ENCODE measurements at places on chromosomes 5 and 9.

DNA sequence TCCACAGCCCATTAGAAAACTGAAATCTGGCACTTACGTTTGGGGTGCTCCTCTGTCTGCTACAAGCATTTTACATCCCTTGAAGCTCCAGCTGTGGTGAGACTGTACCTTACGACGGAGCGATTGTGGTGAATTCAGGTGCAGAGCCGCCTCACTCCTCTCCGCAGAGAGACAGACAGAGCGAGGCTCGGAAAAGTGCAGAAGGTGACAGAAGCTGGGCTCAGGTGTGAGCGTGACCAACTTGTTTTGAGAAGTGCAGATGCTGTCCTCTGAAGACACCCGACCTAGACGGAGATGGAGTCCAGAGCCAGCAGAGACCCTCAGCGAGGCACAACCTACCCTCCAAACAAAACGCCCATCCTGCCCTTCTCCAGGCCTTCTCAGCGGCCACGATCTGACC lies 196.5 kb downstream of the MED10 start:
- no peak for DNase-seq

DNA sequence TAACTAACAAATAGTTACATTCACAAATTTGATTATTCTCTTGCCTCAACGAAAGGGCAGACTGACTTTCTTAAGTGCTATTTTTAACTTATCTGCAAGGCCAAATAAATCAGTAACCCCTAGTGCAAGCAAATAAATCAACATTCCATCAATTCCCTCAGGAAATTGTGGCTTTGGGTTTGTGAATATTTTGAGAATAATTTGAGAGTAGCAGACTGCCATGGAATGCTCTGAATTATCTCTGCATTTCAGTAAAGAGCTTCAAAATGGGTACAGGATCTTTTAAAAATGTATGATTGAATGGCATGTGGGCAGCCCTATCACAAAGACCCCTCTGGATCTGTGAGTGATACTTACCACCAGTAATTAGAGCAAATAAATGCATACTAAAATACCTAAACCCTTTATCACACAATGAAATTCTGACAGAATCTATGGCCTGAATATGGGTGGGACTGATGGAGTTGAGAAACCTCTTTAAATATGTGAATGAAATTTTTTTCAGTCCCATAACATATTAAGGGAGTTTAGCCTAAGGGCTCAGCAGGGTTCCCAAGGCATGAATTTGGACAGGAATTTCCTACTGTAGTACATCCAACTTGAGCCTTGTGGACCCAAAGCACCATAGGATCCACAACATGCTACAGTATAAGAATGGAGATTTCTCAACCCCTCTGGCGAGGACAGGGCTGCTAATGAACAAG lies 92.5 kb upstream of the ITGA2 start:
- peak; percentile 96 for DNase-seq

DNA sequence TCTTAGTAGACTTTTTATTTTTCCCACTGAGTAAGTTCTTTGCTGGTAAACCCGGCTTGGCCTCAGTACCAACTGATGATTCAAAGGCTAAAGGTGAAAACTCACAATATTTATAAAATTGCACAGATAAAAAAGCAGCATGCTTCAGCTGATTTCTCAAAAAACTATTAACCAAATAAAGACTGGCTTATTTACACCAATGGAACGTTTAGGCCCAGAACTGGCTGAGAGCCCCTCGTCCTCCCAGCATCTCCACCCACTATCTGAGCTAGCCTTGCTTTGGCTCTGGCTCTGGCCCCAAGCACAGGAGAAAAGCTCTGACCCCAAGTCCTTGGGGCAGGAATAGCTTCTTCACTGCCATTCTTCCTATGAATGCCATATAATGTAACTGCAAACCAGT lies 68.5 kb downstream of the SPTLC1 start:
- no peak for DNase-seq

DNA sequence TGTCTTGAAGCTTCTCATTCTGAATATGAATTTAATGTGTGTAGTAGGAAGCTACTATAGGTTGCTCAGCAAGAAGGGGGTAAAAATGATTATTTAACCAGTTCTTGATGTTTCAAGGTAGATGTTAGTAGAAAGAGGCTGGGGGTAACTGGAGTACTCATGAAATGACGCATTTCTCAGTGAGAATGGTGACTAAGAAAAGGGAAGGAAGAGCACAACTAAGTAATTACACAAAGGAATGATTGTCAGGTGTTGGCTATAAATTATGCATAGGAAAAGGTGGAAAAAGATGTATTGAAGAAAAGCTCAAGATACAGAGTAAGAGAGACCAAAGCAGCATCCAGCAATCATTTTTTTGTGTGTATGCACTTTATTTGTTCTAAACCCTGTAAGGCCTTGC lies 1.4 kb upstream of the PSIP1 start:
- DNase-seq: no peak

DNA sequence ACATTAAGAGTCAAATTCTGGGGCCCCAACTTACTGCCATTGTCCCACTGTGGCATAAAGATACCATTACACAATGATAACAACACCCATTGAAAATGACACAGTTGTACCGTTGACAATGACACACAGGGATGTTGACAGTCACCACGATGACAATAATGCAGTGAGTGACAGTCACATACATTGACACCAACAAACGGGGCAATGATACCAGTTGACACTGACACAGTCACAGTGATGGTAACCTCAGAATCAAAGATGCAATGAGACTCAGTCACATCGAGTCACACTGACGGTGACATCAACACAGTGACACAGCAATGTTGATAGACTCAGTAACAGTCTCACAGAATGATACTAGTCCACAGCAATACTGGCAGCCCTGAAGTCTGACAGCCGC lies 16.9 kb downstream of the CNTFR start:
- no peak for DNase-seq

DNA sequence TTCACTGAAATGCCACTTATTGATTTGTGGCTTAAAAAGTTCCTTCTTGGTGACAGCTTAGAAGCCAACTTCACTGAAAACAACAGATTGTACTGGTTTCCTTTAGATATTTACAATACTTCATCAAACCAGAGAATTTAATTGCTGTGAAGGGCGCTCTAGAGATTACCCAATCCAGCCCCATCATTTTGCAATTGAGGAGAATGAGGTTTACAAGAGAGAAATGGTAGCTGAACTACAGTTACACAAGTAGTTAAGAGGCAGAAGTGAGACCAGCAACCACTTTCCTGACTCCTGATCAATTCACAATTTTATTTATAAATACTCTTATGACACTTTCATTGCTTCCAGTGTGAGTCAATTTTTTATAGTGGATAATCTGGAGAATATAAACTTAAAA lies 103.5 kb upstream of the APC start:
- no peak for DNase-seq

Measured in fibroblast of skin of back (primary cell).